NCI-H774 (cell line): ENCODE measurements at places on chromosomes 4 and X.

GRCh38 chr4:88731381-88731780 lies 33.8 kb upstream of the NAP1L5 start:
- no peak for DNase-seq

DNA sequence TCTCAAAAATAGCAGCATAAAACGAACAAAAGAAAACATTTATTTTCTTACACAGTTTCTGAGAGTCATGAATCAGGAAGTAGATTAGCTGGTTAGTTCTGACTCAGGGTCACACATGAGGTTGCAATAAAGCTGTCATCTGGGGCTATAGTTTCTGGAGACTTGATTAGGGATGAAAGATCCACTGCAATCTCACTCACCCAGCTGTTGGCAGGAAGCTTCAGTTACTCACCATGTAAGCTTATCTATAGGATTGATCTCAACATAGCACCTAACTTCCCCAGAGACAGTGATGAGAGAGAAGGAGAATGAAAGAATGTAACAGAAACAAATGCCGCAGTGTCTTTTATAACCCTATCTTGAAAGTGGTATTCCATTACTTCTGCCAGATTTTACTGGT lies 435.5 kb downstream of the GABRG1 start:
- DNase-seq, result no peak

DNA sequence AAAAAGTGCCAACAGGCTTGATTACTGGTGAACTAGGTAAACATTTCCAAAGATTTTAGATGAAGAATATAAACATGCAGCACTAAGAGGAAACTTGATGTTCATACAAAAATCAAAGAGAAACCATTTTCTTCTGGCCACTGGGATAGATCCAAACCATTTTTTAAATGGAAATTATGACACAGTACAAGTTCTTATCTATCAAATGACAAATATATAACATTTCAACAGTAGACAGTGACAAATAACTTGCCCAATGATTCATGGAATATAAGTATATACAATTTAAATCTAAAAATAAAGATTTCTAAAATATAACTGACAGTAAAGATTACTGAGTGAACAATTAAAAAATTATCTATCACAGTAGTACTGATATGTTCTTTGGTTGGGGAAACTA lies 151.1 kb downstream of the CDS1 start:
- no peak for DNase-seq

DNA sequence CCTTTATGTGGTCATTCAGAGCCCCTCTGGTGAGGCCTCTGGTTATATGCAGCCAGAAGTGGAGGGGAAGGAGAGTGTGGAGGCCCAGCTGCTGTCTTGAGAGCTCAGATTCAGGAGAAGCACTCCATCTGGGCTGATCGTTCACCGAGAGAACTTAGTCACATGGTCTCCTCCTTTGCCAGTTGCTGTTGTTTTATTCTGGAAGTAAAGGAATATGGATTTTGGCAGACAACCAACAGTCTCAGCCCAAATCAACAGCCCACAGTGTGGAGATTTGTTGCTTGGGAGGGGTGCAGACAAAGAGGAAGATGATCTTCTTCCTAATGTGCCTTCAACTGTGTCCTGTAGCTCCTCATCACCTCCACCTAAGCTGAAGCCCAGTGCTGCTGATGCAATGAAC lies 355.4 kb downstream of the ANK2 start:
- DNase-seq, result no peak

DNA sequence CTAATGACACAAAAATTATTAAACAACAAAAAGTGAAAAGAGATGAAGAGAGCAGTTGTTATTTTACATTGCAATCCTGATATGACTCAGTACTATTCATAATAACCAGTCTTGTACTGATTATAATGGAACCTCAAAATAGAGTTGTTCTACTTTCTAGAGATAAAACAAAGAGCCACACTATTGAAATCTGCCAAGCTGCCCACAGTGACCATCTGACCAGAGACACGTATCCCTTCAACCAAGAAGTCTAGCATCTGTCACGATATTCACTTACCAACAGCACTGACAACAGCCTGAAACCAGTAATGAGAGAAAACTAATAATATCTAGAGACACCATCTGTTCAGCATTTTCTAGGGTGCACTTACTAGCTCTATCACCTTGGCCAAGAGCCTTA lies 466.7 kb downstream of the NKX6-1 start:
- DNase-seq, result no peak

- DNase-seq, result no peak
Measured at GRCh38 chr4:72286185-72286584, 254.4 kb downstream of the NPFFR2 start.

- no peak for DNase-seq
Measured at GRCh38 chr4:174122705-174123104, 160.8 kb downstream of the FBXO8 start.

GRCh38 chr4:99649778-99650177 lies 7.8 kb downstream of the C4orf54 start:
- no peak for DNase-seq

DNA sequence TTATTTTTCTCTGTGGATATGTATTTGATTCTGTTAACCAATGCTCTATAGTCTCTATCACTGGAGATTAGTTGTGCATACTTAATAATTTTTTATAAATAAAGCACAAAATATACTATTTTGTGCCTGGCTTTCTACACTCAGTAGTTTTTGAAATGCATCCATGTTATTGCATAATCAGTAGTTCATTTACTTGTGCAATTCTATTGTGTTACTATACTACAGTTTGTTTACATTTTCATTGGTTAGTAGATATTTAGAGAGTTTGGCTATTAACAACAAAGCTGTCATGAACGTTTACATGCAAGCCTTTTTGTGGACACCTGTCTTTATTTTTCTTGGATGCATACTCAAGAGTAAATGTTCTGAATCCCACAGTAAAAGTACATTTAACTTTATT lies 265.0 kb upstream of the FAT4 start:
- peak; percentile 4 for DNase-seq

GRCh38 chrX:40683245-40683644 lies 35.9 kb upstream of the CXorf38 start:
- no peak for DNase-seq

DNA sequence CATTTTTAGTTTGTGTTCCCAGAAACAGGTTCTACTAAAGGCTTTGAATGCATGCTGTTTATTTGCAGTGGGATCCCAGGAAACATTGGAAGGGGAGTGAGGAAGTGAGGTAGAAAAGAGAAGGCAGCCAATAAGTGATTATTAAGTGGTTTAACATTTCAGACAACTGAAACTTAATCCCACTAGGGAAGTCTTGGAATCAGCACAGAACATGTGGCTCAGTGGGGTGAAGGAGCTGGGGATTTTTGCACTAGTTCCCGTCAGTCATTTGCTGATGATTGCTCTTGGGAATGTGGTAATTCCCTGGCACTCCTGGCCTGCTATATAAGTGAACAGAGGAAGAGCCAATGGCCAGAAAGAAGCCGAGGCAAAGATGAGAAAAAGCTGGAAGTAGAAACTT lies 1053.0 kb upstream of the IGFBP7 start:
- no peak for DNase-seq

DNA sequence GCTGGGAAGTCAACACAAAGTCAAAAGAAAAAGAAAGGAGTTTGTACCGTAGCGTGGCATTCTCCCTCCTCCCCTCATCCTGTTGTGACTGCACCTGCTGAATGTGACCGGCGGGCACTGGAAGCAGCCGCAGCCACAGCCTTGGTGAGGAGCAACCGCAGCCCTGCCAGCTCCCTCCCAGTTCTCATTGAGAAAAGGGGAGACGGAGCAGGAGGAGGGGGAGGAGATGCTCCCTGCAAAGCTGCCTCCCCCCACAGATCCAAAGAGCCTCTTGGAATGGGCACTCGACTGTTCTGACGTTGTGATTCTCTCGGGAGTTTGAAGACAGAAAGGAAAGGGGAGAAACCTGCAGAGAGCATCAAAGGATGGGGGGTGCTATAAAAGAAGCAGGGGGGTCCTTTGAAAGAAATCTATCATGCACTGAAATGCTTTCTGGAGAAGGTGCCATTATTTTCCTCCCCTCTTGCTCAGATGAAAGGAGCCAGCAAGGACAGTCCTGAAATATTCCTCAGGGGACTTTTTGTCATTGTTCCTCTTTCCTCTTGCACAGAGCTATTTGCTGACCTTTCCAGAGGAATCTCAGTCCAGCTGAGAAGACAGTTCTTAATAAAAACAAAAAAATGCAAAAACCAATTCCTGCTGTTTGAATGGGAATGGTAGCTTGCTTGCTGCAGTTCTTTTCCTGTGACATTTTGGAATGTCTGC lies 429.7 kb downstream of the MAPK10 start:
- DNase-seq, result no peak

DNA sequence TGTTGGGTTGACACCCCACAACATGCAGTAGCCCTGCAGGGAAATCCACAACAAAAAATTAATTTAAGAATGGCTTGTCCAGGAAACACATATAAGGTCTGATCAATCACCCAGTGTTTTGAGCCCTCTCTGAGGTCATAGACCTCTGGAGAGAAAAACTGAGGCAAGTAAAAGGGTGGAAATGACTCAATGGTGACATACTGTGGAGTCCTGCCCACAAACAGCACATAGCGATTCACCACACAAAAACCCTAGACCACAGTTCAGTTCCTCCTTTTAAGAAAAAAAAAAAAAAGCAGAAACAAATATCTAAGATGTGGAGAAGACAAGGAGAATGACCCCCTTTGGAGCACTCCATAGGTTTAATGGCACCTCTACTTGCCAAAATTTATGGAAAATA lies 2691.0 kb downstream of the PCDH7 start:
- DNase-seq, result no peak

GRCh38 chr4:100042711-100043110 lies 92.6 kb upstream of the H2AZ1 start:
- no peak for DNase-seq

- DNase-seq, result no peak
Measured at GRCh38 chrX:2388669-2389068, 112.1 kb downstream of the DHRSX start.
